LNCaP clone FGC (cell line): ENCODE measurements at places on chromosomes 7 and 10.

- DNase-seq, result no peak
These were observed 220.0 kb upstream of the KCND2 start for GRCh38 chr7:120052884-120053382.

DNA sequence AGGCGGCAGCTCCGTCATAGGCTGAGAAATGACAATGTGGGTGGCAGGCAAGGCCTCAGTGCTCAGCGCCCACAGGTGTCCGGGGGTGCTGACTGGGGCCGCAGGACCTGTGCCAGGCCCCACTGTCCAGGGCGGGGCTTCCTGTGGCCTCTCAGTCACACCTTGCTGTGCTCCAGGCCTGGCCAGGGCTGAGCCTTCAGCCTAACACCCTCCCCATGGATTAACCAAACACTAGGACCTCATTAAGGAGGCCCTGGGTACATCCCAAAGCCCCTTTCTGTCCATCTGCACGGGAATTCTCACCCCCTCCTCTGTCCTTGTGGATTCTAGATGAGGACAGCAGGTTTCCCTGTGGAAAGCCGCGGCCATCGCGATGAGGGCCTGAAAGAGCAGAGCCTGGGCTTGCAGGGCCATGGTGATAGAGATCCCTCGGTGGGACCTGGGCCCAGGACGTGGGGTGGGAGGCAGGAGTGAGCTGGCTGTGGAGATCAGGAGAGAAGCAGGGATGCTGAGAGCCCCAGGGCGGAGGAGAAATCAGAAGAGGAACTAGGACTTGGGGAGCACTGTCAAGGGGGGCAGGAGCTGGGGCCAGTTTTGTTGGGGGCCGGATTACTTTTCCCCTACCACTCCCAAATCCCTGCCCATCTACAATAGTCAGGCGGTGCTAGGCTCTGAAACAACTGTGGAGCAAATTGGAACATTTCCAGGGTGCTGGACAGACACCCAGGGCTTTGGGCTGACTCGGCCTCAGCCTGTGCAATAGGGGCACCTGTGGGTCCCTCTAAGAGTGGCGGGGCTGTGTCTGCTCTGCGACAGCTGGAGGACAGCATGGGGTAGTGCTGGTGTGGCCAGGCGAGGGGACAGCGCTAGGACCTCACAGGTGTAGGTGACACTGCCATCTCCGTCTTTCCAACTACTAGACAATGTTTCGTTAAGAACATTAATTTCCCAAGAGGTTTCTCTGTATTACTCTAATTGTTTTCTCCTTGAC, 23.3 kb upstream of the MNX1 start:
- no peak for DNase-seq

- no peak for DNase-seq
These were observed 570 bp upstream of the ARF5 start for GRCh38 chr7:127587663-127588018.

- DNase-seq, result no peak
These were observed 79.9 kb downstream of the FZD1 start for GRCh38 chr7:91343996-91344629.

- no peak for DNase-seq
These were observed 428.9 kb upstream of the AUTS2 start for GRCh38 chr7:69169386-69169785.

DNA sequence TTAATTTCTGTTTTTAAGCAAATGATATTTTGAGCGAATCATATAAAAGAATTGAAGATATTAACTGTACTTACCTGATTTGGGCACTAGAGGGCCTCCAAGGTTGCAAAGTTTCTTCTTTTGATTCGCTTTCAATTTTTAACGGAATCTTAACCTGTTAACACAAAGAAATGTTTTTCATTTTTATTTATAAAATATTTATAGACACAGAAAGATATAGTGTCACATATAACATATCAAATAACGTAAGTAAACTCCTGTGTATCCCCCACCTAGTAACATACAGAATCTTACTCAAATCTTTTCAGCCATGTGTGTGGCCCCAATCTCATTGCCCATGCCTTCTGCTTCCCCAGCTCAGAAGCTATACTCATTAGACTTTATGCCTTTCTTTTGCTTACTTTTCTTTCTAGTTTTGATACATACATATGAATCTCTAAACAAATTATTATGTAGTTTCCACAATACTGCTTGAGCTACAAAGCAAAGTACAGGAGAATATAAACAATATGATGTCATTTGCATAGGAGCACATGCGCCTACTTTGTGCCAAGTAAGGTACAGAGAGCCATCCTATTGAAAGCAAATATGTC, 49.5 kb upstream of the ZPBP start:
- peak; percentile 3 for DNase-seq

DNA sequence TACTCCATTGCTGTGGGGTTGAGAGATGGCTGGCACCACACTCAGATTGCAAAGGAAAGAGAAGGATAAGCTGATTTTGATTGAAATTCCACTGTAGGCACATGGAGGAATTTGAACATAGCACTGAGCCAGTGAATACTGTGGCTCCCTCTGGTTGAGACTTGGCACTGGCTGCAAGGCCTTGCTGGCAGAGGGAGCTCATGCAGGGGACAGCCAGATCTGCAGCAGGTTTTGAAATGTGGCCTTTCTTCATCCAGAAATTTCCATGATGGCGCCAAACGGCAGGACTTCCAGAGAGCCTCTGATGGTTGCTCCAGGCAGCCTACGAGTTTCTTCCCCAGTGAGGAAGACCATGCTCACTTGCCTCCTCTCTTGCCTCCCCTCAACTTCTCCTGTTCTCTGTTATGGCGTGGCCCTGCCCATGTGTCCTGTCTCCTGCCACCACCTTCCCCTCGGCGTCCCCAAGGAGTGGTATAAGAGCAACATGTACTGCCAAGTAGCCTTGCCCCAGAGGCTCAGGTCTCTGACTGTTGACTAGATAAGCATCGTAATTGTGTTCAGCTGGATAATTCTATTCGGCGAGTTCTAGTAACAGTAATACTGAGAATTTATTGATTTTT, 265.6 kb downstream of the CCDC3 start:
- DNase-seq, result no peak

DNA sequence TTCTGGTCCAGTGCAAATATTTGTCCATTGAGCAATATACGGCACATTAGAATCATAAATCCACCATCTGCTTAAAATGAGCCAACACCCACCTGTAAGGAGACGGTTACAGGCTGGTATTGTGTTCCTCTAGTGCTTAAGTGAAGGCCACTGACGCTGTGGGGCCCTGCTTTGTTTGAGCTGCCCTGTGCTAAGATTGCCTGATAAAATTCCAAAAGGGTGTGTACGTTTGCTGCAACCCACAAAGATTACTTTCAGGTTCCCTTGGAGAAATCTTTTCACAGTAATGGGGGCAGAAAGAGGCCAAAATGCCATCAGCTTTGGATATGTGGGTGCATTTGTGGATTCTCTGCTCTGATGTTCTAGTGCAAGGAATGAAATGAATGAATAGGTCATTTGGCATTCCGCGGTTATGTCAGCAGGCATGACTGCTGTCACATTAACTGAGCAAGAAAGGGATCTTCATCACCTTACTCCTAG, 34.4 kb downstream of the AGR3 start:
- peak; percentile 77 for DNase-seq

DNA sequence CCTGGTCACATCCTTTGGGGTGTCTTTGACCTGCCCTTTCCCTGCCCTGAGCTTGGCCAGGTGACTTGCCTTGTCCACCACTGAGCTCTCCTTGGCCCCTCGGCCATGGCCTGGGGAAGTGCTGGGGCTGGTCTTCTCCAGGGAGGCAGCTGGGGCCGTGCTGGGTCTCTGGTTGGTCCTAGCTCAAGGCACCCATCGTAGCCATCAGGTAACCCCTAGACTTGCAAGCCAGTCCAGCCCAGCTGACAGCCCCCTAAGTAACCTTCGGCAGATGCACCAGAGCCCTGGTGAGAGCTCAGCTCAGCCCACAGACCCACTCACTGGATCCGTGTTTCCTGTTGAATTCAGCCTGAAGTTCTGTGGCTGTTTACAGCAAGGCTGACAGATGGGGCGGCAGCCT, 176.2 kb upstream of the SHH start:
- DNase-seq, result no peak

DNA sequence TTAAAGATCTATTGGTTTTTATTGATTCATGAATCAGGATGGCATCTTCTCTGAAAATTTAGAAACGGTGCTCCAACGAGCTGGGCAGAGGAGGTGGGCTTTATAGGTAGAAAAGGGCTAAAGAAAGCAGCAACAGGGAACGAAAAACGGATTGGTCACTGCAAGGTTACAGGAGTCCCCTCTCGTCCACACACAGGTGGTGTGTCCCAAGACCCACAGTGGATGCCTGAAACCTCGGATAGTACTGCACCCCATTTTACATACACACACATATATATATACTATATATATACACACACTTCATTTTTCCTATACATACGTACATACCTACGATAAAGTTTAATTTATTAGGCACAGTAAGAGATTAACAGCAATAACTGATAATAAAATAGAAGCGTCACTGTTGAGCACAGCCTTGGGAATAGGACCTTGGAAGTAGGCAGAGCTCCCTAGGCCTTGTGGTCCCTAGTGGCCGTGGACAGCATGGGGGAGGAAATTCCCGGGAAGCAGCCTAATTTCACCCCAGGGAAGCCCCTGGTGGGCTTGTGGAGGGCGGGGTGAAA, 737 bp upstream of the NUB1 start:
- DNase-seq, result no peak

DNA sequence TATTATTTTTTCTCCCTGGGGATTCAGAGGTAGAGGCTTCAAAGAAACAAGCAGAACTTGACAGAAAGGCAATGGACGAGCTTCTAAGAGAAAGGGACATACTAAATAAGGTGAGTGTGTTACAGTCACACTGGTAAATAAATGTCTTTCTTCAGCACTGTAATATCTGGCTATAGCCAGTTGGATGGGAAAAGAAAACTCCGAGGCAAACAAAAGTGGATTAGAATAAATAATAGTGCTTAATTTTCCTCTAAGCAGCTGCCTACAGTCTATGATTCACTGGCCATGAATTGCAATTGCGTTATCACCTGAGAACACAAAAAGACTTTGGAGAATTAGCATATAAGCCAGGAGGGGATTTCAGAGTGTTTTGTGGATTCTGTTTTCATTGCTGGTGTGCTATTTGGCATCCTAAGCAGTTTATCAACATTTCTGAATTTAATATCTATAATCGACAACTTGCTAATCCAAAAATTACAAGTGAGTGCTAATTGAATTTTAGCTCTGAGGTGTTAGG, 23.2 kb downstream of the CFAP58 start:
- no peak for DNase-seq
